RWPE2 (cell line): ENCODE measurements at places on chromosomes 2 and 18.

DNA sequence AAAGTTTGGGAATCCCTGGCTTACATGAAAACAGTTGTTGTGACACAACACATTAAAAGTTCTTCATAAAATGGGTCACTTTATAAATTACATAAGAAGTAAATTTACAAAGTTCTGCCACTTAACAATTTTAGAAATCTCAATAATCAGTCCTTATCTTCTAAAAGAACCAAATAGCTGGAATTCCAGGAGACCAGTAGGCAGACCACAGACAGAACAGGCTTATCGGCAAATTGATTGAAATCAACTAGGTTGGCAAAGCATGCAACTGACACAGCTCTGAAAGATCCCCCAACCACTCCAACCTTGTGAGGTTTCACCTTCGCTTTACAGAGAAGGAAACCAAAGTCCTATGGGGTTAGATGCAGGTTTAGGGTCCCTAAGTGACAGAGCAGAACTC is 103.0 kb downstream of the DNER start:
- no peak for DNase-seq

DNA sequence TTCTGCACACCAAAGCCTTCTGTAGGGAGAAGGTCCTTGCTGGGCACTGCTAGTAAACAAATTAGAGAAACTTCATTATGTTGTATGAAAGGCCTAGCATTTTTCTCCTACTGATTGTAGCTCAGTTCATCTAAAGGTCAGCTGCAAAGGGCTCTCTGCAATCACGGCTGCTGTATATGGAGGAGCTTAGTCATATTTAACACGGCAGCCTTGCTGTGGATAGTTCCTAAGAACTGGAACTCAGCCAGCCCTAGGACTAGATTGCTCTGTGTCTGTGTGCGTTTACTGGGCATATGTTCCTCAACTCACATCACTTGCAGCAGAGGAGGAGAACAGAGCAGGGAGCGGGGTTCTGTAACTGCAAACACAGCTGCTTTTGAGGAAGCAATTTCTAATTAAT is 1103.9 kb upstream of the KLHL29 start:
- DNase-seq = no peak

- DNase-seq = no peak
Observed at GRCh38 chr2:118130385-118130784, 42.1 kb downstream of the INSIG2 start.

GRCh38 chr2:230889911-230890601 is 25.3 kb downstream of the ITM2C start:
- DNase-seq = no peak

DNA sequence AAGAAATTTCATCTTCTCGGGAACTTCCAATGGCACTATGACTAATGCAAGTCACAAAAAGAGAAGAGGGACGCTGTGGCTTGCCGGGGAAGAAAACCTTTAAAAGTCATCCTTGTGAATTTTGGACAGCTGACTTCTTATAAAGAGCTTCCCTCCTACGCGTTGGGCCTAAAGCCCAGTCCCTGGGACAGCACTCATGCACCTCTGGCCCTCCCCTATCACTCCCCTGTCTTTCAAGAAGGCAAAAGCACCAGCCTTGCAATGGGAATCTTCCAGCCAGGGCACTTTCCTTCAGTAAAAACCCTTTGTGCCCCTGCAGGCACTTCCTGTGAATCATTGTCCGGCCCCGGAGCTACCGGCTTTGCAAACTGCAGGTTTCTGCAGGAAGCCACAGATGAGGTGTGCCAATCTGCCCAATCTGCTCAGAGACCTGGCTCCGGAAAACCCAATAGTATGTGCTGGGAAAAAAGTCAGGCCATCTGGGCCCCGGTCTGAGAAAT is 7.1 kb downstream of the MREG start:
- peak; percentile 91 for DNase-seq

- DNase-seq = no peak
Observed at GRCh38 chr2:231604101-231604684, 11.5 kb downstream of the TEX44 start.

- no peak for DNase-seq
Observed at GRCh38 chr2:173968551-173968950, 3.4 kb upstream of the SP3 start.

- DNase-seq = no peak
Observed at GRCh38 chr2:85237849-85238565, 89.8 kb downstream of the TGOLN2 start.

DNA sequence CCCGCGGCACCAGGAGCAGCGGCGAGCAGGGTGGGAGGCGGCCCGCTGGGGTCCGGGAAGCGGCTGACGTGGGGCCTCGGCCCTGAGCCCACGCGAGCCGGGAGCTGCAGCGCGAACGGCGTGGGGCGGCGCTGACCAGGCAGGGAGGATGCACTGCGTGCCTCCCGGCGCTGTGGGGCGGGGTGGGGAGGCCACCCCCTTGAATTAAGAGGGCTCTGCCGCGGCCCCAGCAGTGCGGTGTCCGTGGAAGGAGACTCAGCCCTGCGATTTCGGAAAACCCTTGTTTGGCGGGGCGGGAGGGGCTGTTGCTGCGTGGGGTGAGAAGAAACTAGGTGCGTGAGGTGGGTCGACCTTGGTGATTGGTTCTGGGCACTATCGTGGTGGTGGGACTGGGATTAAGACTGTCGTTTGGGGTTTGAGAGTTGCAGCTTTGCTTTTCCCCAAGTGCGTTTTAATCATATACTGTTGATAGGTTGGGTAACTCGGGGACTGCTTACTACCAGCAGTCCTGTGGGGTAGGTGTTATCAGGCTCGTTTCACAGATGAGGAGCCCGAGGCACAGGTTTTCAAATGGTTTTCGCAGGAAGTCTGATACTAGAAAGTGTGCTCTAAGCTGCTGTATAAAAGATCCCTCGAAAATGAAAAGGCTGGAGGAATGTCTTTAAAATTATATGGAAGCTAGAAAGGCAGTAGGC is 722 bp downstream of the ACSL3 start:
- DNase-seq = peak; percentile 60

GRCh38 chr2:233404222-233404621 is 49.9 kb downstream of the DGKD start:
- no peak for DNase-seq

DNA sequence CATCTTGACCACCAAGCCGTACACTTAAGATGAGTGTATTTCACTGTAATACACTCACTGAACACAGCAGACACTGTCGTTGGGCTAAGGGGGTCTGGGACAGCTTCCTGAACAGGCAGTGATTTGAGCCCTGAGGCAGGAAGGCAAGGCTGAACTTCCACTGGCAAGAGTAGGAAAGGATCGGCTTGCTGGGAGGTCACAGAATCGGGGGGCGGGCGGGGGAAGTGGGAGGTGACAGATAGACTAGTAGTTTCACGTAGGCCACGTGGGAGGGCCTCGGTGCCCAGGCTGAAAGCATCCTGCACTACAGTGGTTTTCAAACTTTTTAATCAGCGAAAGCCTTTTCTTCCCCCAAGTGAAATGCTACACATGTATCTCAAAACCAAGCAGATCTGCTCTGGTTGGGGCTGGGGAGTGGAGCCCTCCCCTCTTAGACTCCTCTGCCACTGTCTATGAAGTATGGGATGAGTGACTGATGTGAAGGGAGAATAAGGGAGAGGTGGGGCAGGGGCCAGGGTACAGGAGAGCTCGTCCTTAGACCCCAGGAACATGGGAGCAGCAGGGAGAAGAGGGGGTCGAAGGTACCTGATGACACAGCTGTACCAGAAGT is 8.6 kb downstream of the PARD6G start:
- DNase-seq = no peak
